HFFc6 (cell line): ENCODE measurements at places on chromosomes 16 and 17. TPM values are rescaled to one million over a fixed set of nuclear protein-coding genes. Genes with fewer than 3 reads are reported as not detected.

Gene HIC1
- 41.2 and 50.9 TPM in 2 replicates for total RNA-seq

Gene HSD3B7
- 18.6 to 25.5 TPM (median 19.8 TPM) in 3 replicates for total RNA-seq

Gene CDH1
- 0.36 to 0.66 TPM (median 0.48 TPM) in 3 replicates for total RNA-seq

Gene PYDC1
- not detected in 3 replicates for total RNA-seq

Gene KRT24
- total RNA-seq, result not detected in 3 replicates

Gene PKMYT1
- total RNA-seq, result 19.2 to 41.5 TPM (median 38.6 TPM) in 3 replicates

Gene KRT15
- 6.1 to 8.6 TPM (median 7.7 TPM) in 3 replicates for total RNA-seq

Gene G6PC1
- total RNA-seq, result not detected in 3 replicates

Gene IRF8
- not detected in 3 replicates for total RNA-seq

Gene ERI2
- 11.9 to 13.8 TPM (median 13.6 TPM) in 3 replicates for total RNA-seq

Gene PRKCB
- not detected in 3 replicates for total RNA-seq

Gene TUFM
- total RNA-seq, result 161 to 194 TPM (median 167 TPM) in 3 replicates

Gene TBC1D3H
- total RNA-seq, result 0.65 TPM in 1 of 2 replicates, not detected in the other

Gene HBQ1
- total RNA-seq, result not detected in 2 replicates

Gene DHX8
- total RNA-seq, result 47.4 to 58.4 TPM (median 57.2 TPM) in 3 replicates

Gene ABCA10
- 0.32 TPM in 1 of 3 replicates, not detected in the others for total RNA-seq

Gene CBFA2T3
- total RNA-seq, result not detected in 2 replicates

Gene SLC5A11
- total RNA-seq, result not detected in 3 replicates

Gene GUCY2D
- not detected in 2 replicates for total RNA-seq

Gene RHBDL1
- 1.8 and 2.3 TPM in 2 replicates for total RNA-seq

Gene GPRC5C
- total RNA-seq, result not detected in 2 replicates

Gene PALB2
- 9.4 to 13.0 TPM (median 12.4 TPM) in 3 replicates for total RNA-seq

Gene TMEM235
- total RNA-seq, result not detected in 3 replicates

Gene TMEM238L
- total RNA-seq, result not detected in 3 replicates

Gene C16orf46
- 0.31 to 0.80 TPM (median 0.38 TPM) in 3 replicates for total RNA-seq

Gene CLEC18A
- total RNA-seq, result not detected in 3 replicates

Gene CDR2L
- 27.5 and 30.1 TPM in 2 replicates for total RNA-seq

Gene C1QTNF1
- 9.9 to 15.4 TPM (median 13.9 TPM) in 3 replicates for total RNA-seq

Gene KRTAP9-2
- not detected in 2 replicates for total RNA-seq

Gene MARVELD3
- not detected in 3 replicates for total RNA-seq

Gene CD300H
- total RNA-seq, result not detected in 3 replicates

Gene TEX14
- not detected in 2 replicates for total RNA-seq

Gene TSPOAP1
- 0.39 to 1.0 TPM (median 0.87 TPM) in 3 replicates for total RNA-seq

Gene CASKIN1
- 0.12 to 0.56 TPM in 2 of 3 replicates, not detected in the other for total RNA-seq

Gene TBC1D3I
- total RNA-seq, result 0.24 TPM in 1 of 3 replicates, not detected in the others

Gene FOXJ1
- total RNA-seq, result not detected in 2 replicates
